ENCODE measurements at places on chromosomes 5 and 9.

DNA sequence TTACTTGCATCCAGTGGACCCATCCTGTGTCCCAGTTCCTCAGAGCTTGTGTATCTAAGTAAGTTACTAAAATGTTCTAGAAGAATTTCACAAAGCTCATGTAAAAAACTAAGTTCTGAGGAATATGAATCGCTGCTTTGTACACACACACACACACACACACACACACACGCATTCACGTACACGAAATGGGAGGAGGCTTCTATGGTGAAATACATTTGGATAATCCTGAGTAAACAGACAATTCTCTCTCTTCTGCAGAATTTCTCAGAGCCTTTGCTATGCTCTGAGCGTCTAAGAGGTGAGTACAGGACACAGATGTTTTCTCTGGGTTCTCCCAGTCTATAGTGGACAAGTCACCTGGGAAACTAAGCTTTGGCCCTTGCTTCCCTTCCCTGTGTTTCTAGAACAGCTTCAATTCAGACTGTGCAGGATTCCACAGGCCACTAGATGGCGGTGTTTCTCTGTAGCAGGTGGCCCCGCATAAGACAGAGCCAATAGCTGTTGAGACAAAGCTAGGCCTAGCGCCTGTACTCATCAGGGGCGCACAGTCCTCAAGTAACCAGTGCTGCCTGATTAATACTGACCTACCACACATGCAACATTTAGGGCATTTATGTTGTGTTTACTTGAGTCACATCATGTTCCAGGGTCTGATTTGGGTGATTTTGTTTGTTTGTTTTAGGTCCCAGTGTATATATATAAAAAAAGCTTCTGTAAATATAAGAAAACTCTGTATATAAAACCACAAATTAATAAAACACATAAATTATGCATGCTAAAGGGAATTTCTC lies 114.8 kb downstream of the LIFR start:
- peak; percentile 88 for DNase-seq

DNA sequence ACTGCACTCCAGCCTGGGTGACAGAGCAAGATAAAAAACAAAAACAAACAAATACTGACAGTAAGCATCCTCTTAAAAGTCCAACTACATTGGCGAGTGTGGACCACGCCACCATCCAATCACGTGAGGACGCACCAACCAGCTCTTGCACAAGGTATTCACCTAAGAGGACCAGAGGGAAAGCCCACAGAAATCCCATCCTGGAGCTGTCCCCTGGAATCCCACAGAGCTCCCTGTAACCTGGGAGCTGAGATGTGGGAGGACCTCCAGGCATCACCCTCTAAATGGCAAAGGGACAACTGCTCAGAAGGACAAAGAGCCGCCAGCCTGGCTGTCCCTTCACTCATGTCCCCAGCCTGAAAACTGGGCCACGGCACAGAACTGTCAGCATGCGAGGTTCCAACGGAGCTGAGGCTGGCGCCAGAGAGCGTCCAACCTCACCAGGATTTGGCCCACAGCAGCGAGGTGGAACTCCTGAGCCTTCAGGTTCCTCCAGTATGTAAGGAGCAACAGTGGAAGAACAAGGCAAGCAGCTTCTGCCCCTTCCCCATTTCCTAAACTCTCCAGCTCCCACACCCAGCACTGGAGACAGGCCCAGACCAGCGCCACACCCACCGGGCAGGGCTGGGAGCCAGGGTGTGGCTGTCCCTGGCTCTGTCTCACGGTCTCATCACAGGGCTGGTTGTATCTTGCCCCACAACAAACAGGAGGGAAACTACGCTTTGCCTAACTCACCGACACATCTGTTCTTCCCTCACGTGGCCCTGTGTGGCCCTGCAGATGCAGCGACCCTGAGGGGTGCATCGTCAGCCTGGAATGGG lies 15.2 kb downstream of the IPPK start:
- no peak for DNase-seq

DNA sequence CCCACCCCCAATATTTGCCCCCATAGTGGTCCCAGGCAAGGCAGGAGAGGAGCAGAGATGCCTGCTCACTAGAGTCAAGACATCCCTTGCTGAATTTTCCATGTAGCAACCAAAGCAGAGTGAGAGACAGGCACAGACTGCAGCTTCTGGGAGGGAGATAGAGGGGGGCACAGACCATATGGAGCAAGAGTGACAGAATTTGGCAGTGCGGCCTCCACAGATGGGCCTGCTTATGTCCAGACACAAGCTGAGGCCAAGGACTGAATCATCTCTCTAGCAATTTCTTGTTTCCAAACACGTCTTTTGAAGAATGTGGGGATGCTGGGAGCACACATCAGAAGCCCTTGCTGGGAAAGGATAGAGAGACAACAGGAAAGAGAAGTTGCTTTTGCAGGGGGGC lies 53.0 kb upstream of the ALDH1B1 start:
- peak; percentile 55 for DNase-seq

GRCh38 chr5:169354263-169354662 lies 53.3 kb upstream of the SLIT3 start:
- peak; percentile 67 for DNase-seq

DNA sequence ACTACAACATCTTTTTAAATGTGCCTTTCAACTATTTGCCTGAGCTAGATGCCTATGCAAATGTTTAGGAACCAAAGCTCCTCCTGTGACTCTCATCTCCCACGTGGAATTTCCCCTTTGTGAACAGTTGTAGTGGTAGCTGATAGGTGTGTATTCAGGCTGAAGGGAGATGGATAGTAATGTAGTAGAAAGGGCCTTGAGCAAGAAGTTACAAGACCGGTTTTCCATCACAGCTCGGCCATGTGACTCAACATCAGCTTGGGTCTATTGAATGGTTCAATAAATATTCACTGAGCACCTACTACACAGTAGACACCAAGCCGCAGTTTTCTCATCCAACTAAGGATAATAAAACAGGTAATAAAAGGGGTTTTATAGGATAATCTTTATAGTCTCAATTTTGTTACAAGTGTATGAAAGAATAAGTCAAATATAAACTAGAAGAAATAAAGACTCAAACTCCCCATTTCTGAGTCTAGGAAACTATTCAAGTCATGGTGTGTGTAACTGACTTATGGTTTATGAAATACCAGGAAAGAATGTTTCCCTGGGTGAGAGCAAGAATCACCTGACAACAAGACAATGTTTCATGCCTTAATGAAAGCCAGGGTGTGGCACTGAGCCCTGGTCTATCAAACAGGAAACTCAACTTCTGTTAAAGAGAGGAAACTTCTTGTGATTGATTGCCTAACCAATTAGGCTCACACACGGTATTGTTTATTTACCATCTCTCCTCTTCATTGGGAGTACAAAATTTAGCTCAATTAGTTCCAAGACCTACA lies 187.1 kb upstream of the SPEF2 start:
- DNase-seq: no peak

DNA sequence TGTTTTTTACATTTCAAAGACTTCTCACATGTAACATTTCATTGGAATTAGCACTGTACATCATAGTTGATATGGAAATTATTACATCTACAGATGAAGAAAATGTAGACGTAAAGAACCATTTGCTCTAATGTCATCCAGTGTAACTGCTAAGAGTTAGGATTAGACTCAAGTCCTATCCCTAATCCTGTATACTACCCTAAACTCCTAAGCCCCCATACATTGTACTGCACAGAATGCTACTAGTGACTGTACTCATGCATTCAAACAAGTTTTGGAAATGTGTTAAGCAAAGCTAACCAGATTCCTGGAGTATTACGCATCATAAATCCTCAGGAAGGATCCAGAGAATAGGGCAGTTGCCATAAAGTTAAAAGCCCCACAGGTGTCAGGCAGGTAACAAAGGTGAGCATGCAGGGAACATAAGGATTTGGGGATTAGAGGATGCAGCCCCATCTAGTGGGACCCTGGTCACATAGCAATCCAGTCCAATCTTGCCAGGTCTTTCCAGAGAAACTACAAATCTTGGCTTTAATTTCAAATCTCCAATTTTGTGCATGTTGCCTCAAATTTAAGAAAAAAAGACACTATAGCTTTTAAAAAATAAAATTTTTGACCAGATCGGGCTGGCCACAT lies 32.0 kb downstream of the HAVCR1 start:
- DNase-seq: no peak

DNA sequence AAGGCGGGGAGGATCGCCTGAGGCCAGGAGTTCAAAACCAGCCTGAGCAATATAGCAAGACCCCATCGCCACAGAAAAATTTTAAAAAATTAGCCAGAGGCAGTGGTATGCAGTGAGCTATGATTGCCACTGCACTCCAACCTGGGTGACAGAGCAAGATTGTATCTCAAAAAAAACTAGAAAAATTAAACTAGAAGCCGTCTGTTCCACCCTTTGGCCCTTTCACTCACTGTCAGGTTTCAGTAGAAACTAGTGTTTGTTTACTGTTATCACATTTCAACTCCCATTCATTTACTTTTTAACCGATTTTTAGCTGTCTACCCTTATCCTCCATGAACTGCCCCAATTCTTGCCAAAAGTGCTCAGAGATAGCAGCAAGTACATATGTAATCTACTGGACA lies 8.3 kb downstream of the UGCG start:
- DNase-seq: no peak

DNA sequence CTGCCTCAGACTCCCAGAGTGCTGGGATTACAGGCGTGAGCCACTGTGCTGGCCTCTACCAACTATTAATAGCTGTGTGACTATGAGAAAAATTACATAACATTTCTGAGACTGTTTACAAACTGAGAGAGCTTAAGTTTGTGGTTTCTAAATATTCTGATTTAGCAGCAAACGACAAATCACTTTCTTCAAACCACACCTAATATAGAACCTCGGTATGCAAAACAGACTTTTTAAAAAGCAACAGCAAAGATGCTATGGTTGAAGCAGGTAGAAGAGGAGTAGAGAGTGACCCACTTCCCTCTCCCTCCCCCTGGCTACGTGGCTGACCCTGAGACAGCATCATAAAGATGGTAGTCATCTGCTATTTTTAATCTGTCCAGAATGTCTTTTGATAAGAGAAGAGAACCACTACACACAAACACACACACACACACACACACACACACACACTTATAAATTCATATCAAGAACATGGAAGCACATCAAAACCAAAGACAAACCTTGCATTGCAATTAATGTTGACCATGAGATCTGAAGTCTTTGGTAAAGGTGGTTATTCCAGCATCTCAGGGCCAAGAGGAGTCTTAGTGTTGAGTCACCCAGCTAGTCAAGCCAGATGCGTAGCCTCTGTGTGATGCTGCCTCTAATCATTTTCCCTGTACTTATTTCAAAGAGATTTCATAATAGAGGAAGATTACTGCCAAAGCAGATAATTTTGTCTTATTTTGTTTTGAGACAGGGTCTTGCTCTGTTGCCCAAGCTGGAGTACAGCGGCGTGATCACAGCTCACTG lies 58.1 kb upstream of the TMEM215 start:
- no peak for DNase-seq

DNA sequence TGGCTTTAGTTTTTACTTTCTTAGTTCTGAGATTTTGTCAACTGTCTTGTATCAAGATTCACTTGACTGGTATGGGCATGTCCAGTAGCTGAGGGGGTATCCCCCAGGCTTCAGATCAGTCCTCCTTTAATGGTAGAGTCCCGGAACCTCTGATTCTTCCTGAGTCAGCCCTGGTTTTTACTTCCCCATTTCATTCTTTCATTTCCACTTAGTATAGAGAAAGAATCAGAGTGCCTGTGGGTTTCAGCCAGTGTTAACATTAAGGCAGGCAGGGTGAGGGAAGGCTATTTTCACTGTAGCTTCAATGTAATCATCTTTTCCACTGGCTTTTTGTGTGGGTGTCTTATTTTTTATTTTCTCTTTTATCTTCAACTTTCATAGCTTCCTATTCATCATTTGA lies 8.3 kb upstream of the COMMD10 start:
- DNase-seq: no peak

DNA sequence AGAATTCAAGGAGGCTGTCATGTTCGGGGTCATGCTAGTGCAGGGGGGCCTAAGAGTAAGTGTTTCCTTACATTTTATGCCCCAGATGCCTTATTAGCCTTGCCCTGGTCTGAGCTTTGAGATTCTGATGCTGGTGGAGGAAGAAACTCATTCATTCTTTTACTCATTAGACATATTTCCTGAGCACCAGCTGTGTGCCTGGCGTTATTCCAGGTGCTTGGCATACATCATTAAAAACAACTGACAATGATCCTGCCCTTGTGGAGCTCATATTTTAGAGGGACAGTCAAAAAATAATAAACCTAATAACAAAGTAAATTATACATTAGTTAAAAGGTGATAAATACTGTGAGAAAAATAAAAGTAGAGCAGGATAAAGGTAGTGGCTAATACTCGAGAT lies 138.9 kb upstream of the SGCD start:
- DNase-seq: peak; percentile 22

GRCh38 chr5:123809594-123810221 lies 297.7 kb downstream of the CSNK1G3 start:
- DNase-seq: no peak

- no peak for DNase-seq
Measured at GRCh38 chr9:110283751-110284150, 27.4 kb upstream of the TXN start.

DNA sequence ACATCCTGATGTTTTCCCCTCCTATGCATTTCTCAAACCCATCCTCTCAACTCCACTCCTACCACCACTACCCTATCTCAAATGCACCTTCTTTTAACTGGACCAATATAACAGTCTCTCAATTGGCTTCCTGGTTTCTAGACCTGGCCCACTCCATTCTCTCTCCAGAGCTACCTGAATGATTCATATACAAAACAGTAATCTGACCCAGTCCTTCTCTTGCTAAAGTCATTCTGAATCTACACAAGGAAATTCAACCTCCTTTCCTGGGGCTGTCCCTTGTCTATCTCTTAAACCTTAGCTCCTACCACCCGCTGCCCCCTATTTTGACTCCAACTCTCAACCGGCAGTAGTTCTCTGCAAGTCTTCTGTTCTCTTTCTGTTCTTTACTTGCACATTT lies 97.2 kb downstream of the PCSK1 start:
- no peak for DNase-seq

DNA sequence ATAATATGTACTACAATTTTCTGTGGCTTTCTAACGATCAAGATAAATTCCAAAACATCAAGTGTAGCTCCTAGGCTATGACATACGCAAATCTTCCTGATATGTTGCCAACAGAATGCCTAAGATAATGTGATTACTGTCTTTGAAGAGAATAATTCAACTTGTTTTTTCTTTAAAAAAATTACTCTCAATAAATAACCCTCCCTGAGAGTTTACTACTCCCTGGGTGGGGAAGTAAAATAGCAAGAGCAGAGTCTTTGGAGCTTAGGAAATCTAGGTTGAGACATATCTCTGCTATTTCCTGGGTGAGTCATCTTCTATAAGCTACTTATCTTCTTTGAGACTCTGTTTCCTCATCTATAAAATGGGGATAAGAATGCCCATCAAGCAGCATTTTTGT lies 201.2 kb downstream of the ACTL7B start:
- DNase-seq: peak; percentile 70
